ENCODE measurements at places on chromosomes 5 and 9.

- DNase-seq, result no peak
Observed at GRCh38 chr9:5557606-5558587, 47.6 kb downstream of the PDCD1LG2 start.

GRCh38 chr9:75418518-75418917, 330.2 kb downstream of the OSTF1 start:
- DNase-seq, result no peak

- DNase-seq, result peak; percentile 5
Observed at GRCh38 chr5:32942225-32942989, 231.3 kb downstream of the NPR3 start.

GRCh38 chr5:36153726-36154125, 1.8 kb downstream of the SKP2 start:
- no peak for DNase-seq

DNA sequence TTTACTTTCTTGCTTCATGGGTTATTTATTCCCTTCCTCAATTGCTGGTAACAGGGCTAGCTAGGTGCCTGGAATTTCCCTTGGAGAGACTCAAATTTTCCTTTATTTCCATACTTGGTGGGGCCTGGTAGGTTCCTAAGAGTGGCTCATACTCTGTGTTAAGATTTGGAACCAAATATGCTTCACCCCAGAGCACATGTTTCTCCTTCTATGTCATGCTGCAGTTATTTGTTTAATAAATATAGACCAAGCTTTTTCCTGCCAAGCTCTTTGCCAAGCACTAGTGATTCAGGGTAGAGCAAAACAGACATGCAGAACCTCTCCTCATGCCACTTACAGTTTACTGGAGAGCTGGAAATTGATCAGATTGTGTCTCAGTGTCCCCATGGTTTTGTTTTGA, 290.3 kb upstream of the SGCD start:
- DNase-seq, result no peak

DNA sequence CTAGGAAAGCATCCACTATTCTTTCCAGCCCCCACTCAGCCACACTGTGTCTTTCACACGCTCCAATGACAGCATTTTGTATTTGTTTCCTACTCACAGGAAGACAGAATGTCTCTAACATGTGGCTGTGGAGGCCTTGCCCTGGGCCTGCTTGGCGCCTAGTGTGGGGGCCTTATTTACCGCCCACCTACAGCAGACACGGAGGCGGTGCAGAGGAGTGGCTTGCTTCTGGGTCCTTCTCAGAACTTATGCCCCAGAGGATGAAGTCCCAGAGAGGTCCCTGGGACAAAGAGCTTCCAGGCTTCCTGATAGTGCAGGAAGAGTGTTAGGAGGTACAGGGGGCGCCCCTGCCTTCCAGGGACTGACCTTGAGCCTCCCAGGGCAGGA, 8.5 kb upstream of the MRNIP start:
- DNase-seq, result no peak

GRCh38 chr9:107615321-107615720, 125.8 kb upstream of the KLF4 start:
- DNase-seq, result no peak

GRCh38 chr5:75951158-75951557, 132.0 kb upstream of the SV2C start:
- peak; percentile 40 for DNase-seq

GRCh38 chr9:35027860-35028259, 38.3 kb downstream of the DNAJB5 start:
- DNase-seq, result no peak

- no peak for DNase-seq
Observed at GRCh38 chr9:70091572-70091971, 47.9 kb downstream of the MAMDC2 start.

GRCh38 chr5:1380910-1381309, 36.0 kb upstream of the CLPTM1L start:
- no peak for DNase-seq

DNA sequence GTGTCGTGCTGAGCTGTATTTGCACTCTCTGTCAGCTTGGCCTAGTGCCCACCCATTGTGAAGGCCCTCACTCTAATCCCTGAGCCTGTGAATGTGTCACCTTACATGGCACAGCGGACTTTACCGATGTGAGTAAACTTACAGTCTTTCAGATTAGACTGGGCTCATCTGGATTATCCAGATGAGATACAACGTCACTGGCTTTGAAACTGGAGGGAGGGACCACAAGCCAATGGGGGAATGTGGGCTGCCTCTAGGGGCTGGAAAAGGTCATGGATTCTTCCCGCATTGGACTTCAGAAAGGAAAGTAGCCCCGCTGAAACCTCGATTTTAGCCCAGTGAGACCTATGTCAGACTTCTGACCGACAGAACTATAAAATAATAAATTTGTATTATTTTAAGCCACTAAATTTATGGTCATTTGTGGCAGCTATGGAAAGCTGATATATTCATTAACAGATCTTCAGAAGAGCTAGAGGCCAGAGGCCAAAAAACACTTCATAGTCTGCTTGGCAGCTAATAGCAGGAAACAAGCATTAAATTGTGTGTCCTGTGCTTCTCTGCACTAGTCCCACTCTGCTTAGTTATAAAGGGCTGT, 139.0 kb upstream of the GAS1 start:
- DNase-seq, result no peak

GRCh38 chr5:8068078-8068477, 199.1 kb downstream of the MTRR start:
- no peak for DNase-seq

- DNase-seq, result no peak
Observed at GRCh38 chr5:31671339-31671741, 32.4 kb downstream of the PDZD2 start.

GRCh38 chr5:112857866-112858265, 3.2 kb upstream of the SRP19 start:
- no peak for DNase-seq

Data from NCI-H2171 treated with DMSO at 0.1 percent for 48 hours (cell line).